ENCODE measurements at places on chromosomes 5 and 9.

DNA sequence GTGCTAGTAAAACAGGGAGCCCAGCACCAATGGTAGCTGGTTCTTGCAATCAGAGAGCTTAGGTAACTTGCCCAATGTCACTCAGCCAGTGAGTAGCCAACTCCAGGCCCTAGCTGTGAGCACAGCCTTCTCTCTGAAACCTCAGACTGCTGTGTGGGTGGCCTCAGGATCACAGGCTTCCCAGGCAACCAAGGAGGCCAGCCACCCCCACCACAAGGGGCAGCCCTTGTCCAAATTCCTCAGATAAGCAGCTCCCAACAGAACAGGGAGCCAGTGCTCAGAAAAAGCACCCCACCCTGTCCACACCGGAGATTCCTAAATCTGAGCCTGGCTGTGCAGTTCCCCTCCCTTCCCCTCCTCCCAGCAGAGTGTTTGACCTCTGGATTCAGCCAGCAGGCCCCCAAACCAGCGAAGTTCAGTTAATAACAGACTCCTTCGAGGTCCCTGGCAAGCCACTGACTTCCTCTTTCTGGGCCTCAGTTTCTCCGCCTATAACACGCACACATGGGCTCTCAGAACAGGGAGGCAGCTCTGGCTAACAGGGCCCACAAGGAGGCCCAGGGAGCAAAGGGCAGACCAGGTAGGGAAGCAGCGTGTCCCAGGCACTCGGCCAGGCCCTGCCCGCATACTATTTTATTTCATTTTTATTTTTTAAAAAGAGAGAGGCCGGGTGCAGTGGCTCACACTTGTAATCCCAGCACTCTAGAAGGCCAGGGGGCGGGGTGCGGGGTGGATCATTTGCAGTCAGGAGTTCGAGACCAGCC, 2.7 kb downstream of the EEIG1 start:
- peak overlapping the region; percentile 48 for H3K27ac ChIP-seq
- peak overlapping the region; percentile 71 for H3K4me3 ChIP-seq
- no peaks in the 10 kb centered on the region for H3K27me3 ChIP-seq
- H3K36me3 ChIP-seq, result no peaks in the 10 kb centered on the region

- no peak overlapping the region for H3K4me3 ChIP-seq
- no peaks in the 10 kb centered on the region for H3K36me3 ChIP-seq
- DNase-seq, result no peak
- H3K27ac ChIP-seq, result no peak overlapping the region
Observed at GRCh38 chr5:128263357-128263756, 179.8 kb downstream of the SLC12A2 start.

GRCh38 chr5:134506054-134507039, 19.1 kb upstream of the JADE2 start:
- peak overlapping the region; percentile 84 for H3K27ac ChIP-seq
- no peak overlapping the region for H3K4me3 ChIP-seq
- no peaks in the 10 kb centered on the region for H3K36me3 ChIP-seq

GRCh38 chr5:1409381-1410110, 35.7 kb downstream of the SLC6A3 start:
- no peak overlapping the region for H3K27ac ChIP-seq
- no peaks in the 10 kb centered on the region for H3K4me1 ChIP-seq
- H3K36me3 ChIP-seq, result no peaks in the 10 kb centered on the region
- no peak for DNase-seq

DNA sequence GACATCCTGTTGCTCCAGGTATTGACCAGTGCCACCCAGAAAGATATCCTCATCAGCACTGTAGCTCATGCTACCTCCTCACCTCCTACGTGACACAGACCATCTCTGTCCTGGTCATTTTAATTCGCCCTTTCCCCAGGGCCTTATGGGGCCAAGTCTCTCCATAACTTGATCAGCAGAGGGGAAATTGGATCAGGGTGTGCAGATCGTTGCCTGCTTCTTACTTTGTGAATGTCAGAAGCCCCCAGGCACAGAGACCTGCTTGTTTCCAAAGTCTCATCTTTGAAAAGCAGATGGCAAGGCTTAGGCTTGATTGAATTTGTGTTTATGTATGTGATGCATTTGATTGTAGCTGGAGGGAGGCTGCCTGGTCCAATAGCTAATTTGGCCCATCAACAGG, 8.8 kb upstream of the DBH start:
- DNase-seq, result no peak
- no peaks in the 10 kb centered on the region for H3K4me1 ChIP-seq
- peaks cover 3% of the 10 kb centered on the region for H3K27me3 ChIP-seq
- H3K36me3 ChIP-seq, result no peaks in the 10 kb centered on the region
- H3K27ac ChIP-seq, result no peak overlapping the region

- H3K4me1 ChIP-seq, result no peaks in the 10 kb centered on the region
- no peaks in the 10 kb centered on the region for H3K27me3 ChIP-seq
- no peak overlapping the region for H3K27ac ChIP-seq
- DNase-seq, result no peak
- H3K4me3 ChIP-seq, result no peak overlapping the region
- H3K36me3 ChIP-seq, result no peaks in the 10 kb centered on the region
Observed at GRCh38 chr5:58875599-58875998, 292.7 kb downstream of the RAB3C start.

- H3K4me1 ChIP-seq, result peaks cover 27% of the 10 kb centered on the region
- no peaks in the 10 kb centered on the region for H3K27me3 ChIP-seq
- no peaks in the 10 kb centered on the region for H3K36me3 ChIP-seq
Observed at GRCh38 chr9:33129886-33130881, 37.0 kb downstream of the B4GALT1 start.

GRCh38 chr9:122206118-122207046, 22.4 kb downstream of the LHX6 start:
- no peaks in the 10 kb centered on the region for H3K4me1 ChIP-seq
- DNase-seq, result no peak
- no peak overlapping the region for H3K27ac ChIP-seq
- no peaks in the 10 kb centered on the region for H3K36me3 ChIP-seq
- H3K4me3 ChIP-seq, result no peak overlapping the region

- H3K4me1 ChIP-seq, result peaks cover 16% of the 10 kb centered on the region
- no peaks in the 10 kb centered on the region for H3K36me3 ChIP-seq
- no peak overlapping the region for H3K4me3 ChIP-seq
- no peak for DNase-seq
- H3K27me3 ChIP-seq, result no peaks in the 10 kb centered on the region
- H3K27ac ChIP-seq, result no peak overlapping the region
Observed at GRCh38 chr9:109908459-109909390, 128.7 kb downstream of the PALM2AKAP2 start.

- no peak overlapping the region for H3K27ac ChIP-seq
- H3K4me1 ChIP-seq, result peaks cover 6% of the 10 kb centered on the region
- H3K4me3 ChIP-seq, result no peak overlapping the region
- no peaks in the 10 kb centered on the region for H3K36me3 ChIP-seq
- no peak for DNase-seq
- no peaks in the 10 kb centered on the region for H3K27me3 ChIP-seq
Observed at GRCh38 chr9:14062586-14063221, 251.2 kb downstream of the NFIB start.

DNA sequence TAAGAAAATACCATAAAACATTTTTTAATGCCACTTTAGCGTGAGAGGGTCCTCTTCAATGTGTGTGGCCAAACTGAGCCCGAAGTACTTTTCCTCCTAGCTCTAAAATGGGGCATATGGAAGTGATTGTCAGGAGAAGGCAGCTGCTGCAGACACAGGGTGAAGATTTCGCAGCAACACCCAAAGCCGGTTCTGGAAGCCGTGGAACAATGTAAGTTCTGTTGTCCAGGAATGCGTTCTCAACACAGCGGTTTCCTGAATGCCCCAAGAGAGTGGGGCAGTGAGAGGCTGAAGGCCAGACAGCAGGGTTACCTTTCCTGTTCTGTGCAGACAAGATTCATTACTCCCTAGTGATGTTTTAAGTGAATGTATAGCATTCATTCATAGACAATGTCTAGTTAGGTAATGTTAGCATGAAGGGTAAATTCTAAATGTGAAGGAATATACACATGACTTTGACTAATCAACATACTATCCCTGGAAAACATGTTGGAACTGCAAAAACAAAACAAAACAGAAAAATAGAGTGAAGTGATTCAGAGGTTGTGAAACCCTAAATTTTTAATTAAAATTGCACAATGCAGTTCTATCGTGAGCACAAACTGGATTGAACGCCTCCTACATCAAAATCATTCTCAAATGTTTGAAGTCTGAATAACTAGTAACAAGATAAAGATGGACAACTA, 197.0 kb upstream of the SEMA6A start:
- H3K4me1 ChIP-seq, result no peaks in the 10 kb centered on the region
- no peaks in the 10 kb centered on the region for H3K36me3 ChIP-seq
- no peak overlapping the region for H3K27ac ChIP-seq
- no peak overlapping the region for H3K4me3 ChIP-seq
- no peaks in the 10 kb centered on the region for H3K27me3 ChIP-seq
- DNase-seq, result no peak

DNA sequence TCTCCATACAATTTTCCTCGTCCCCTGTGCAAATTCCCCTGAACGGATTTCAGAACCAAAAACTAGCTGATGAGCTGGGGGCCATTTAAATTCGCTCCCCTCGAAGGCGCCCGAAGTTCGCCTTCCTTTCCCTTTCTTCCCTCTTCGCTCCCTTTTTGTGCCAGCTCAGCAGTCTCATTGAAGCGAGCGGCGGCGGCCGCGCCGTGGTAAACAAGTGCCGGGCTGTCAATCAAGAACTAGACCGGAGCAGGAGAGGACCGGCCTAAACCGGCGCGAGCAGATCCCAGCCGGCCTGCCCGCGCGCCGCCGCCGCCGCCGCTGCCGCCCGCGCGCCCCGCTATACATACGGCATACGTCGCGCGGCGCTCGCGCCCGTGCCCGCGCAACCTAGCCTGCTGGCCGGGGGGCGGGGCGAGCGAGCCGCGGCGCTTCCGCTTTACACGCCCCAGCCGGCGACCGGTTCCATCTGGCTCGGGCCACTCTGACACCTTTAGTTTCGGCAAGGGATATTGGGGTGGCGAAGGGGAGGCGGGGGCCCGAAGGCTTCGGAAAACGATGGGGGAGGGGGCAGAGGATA, 3.1 kb downstream of the ARRDC3 start:
- peaks cover 34% of the 10 kb centered on the region for H3K36me3 ChIP-seq
- H3K4me1 ChIP-seq, result peaks cover 28% of the 10 kb centered on the region
- no peaks in the 10 kb centered on the region for H3K27me3 ChIP-seq
- peak overlapping the region; percentile 70 for H3K4me3 ChIP-seq
- peak overlapping the region; percentile 96 for H3K27ac ChIP-seq

GRCh38 chr9:81408951-81409350, 280.4 kb downstream of the TLE1 start:
- H3K27me3 ChIP-seq, result no peaks in the 10 kb centered on the region
- no peaks in the 10 kb centered on the region for H3K36me3 ChIP-seq
- H3K27ac ChIP-seq, result no peak overlapping the region
- no peak overlapping the region for H3K4me3 ChIP-seq
- DNase-seq, result no peak

- H3K36me3 ChIP-seq, result no peaks in the 10 kb centered on the region
- H3K27me3 ChIP-seq, result no peaks in the 10 kb centered on the region
- no peak for DNase-seq
- no peaks in the 10 kb centered on the region for H3K4me1 ChIP-seq
- H3K27ac ChIP-seq, result no peak overlapping the region
Observed at GRCh38 chr5:15092801-15093200, 221.2 kb upstream of the ANKH start.

DNA sequence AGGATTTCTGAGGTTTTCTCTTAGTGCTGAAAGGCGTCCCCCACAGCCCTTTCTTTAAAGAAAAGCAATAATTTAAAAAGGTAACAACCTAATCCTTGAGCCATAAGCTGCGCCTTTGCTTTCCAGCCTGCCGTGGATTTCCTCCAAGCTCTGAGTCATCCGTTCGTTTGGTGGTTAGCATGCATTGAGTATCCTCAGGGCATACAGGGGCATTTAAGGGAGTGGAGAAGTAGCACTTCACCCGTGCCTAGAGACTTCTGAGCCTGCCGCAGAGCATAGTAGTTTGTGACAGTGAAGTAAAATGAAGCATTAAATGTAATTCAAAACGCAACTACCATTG, 892 bp upstream of the TNC start:
- peaks cover 22% of the 10 kb centered on the region for H3K27me3 ChIP-seq
- H3K4me1 ChIP-seq, result no peaks in the 10 kb centered on the region
- no peak overlapping the region for H3K27ac ChIP-seq
- H3K36me3 ChIP-seq, result no peaks in the 10 kb centered on the region

- H3K4me3 ChIP-seq, result no peak overlapping the region
- peaks cover 12% of the 10 kb centered on the region for H3K36me3 ChIP-seq
- H3K27me3 ChIP-seq, result no peaks in the 10 kb centered on the region
- DNase-seq, result no peak
Observed at GRCh38 chr5:179127136-179128040, 67.2 kb downstream of the ZNF354C start.

- DNase-seq, result no peak
- H3K27me3 ChIP-seq, result no peaks in the 10 kb centered on the region
- no peak overlapping the region for H3K27ac ChIP-seq
- H3K4me1 ChIP-seq, result no peaks in the 10 kb centered on the region
Observed at GRCh38 chr5:123754908-123755307, 242.9 kb downstream of the CSNK1G3 start.

- no peak for DNase-seq
- no peak overlapping the region for H3K4me3 ChIP-seq
- H3K36me3 ChIP-seq, result no peaks in the 10 kb centered on the region
- H3K27ac ChIP-seq, result no peak overlapping the region
Observed at GRCh38 chr5:178387856-178388190, 155.2 kb upstream of the PHYKPL start.

DNA sequence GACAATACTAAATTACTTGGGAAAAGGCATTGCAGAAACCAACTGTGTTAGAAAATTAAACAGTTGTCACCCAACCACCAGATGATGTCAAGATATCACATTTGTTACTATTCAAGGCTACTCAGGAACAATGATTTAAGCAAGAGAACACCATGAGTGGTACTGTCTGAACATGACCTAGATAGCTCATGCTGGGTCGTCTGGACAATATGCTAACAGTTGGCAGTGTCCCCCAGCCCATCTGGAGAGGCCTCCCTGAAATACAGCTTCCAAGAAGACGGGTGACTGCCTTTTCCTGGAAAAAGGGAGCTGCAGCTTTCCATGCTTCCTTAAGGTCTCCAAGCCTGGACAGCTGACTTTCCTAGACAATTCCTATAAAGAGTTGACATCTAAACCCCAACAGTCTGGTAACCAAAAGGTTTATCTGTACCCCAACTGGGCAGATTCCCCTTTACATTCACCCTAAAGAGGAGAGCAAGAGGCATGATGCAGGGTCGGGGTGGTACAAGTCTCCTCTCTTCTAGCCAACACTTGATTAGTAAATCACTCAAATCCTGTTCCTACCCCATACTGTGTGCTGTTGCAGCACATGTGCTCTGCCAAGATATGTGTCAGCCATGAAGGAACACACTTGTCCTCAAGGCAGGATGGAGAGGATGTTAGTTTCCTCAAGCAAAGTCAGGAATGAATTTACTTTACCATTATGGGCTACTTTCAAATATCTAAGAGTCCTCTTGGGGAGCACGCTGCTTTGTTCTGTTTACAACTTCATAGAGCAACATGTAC, 433.0 kb downstream of the PDE4D start:
- no peaks in the 10 kb centered on the region for H3K36me3 ChIP-seq
- no peak for DNase-seq
- H3K4me3 ChIP-seq, result no peak overlapping the region
- H3K4me1 ChIP-seq, result no peaks in the 10 kb centered on the region
- H3K27ac ChIP-seq, result no peak overlapping the region
- H3K27me3 ChIP-seq, result no peaks in the 10 kb centered on the region

GRCh38 chr5:50889790-50890189, 223.4 kb downstream of the PARP8 start:
- no peaks in the 10 kb centered on the region for H3K27me3 ChIP-seq
- no peaks in the 10 kb centered on the region for H3K36me3 ChIP-seq
- no peak for DNase-seq
- H3K4me3 ChIP-seq, result no peak overlapping the region
- H3K27ac ChIP-seq, result no peak overlapping the region
- no peaks in the 10 kb centered on the region for H3K4me1 ChIP-seq
